Fibroblast of upper back skin (primary cell): ENCODE measurements at places on chromosomes 13 and 19.

GRCh38 chr13:112210371-112210770, 143.4 kb downstream of the SOX1 start:
- no peak for DNase-seq

- no peak for DNase-seq
These were observed 1430.1 kb upstream of the SPRY2 start for GRCh38 chr13:81770868-81771505.

GRCh38 chr19:5089283-5089682, 120.4 kb downstream of the KDM4B start:
- no peak for DNase-seq

DNA sequence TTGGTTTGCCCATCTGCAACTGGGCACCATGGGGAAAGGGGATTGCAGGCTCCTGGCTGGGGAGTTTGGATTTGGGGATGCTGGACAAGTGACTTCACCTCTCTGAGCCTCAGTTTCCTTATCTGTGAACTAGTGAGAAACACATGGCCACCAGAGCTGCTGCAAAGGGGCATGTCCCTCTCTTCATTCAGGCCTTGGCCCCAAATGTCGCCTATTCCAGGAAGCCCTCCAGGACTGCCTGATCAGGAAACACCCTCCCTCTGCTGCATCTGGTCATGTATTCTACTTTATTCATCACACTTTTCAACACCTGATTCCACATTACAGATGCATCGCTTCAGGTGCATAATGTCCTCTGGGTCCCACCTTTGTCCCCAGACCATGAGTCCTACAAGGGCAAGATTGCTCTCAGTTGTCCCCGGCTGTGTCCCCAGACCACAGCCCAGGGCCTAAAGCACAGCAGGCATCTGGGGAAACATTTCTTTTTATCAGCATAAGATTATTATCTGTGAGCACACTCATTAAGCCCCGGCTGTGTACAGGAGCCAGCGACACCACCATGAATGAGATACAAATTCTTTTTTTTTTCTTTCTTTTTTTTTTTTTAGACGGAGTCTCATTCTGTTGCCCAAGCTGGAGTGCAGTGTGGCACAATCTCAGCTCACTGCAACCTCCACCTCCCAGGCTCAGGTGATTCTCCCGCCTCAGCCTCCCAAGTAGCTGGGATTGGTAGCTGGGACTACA, 37.5 kb downstream of the ARRDC2 start:
- no peak for DNase-seq

- DNase-seq: no peak
These were observed at the start of gene C19orf38 for GRCh38 chr19:10848230-10848856. TSS of gene C19orf38 (plus strand) at chr19:10848415. CDS start at chr19:10848509, 94 bp downstream.
